ENCODE measurements at places on chromosomes 2 and 18. TPM values are rescaled to one million over a fixed set of nuclear protein-coding genes. Genes with fewer than 3 reads are reported as not detected.

The CABLES1 gene
- polyA plus RNA-seq = 6.2 TPM

The GPR39 gene
- polyA plus RNA-seq = 19.5 TPM

The REG1A gene
- 0.74 TPM for polyA plus RNA-seq

The VIL1 gene
- 1.6 TPM for polyA plus RNA-seq

The SGPP2 gene
- 5.9 TPM for polyA plus RNA-seq

The CRYGD gene
- polyA plus RNA-seq = 2.5 TPM

The OSBPL1A gene
- polyA plus RNA-seq = 32.0 TPM

The SLC23A3 gene
- 0.42 TPM for polyA plus RNA-seq

Measured in testis (tissue), 5 donors.